ENCODE measurements at places on chromosomes 1 and 21. TPM values are rescaled to one million over a fixed set of nuclear protein-coding genes. Genes with fewer than 3 reads are reported as not detected.

- DNase-seq = no peak
Measured at GRCh38 chr1:233998891-233999290, 94.4 kb downstream of the SLC35F3 start.

GRCh38 chr1:33001282-33001681, 35.4 kb downstream of the AK2 start:
- DNase-seq = no peak

GRCh38 chr1:21531241-21531640, 22.0 kb downstream of the ALPL start:
- no peak for DNase-seq

GRCh38 chr1:17186216-17186909, 18.6 kb upstream of the PADI1 start:
- no peak for DNase-seq

DNA sequence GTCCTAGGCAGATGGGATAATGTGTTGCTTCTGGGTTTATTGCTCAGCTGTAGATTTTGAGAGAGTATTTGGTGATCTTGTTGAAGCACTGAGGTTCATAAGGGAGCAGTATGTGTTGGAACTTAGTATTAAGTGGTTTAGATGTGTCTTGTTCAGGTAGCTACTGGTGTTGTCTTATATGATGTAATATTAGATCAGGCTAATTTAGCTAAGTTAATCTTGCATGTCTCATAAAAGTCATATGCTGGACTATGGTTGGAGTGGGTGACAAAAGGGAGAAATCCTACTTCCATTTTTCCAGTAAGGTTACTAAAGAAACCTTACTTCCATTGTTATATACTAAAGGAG, 196.4 kb downstream of the CLEC20A start:
- no peak for DNase-seq

DNA sequence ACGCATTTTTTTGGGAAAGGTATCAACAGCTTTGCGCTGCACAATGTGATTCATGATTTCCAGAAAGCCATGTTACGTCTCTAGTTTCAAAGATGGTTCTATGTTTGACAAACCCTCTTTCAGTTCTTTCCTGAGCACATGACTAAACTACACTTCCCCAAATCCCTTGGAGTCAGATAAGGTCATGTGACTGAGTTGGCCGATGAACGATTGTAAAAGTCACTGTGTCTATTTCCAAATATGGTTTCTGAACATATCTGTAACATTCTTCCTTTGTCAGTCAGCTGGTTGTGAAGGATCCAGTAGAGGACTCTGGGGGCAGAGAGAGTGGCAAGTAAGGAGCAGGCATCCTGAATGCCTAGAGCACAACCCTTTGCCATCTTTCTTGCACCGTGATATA, 35.4 kb downstream of the TMPRSS15 start:
- no peak for DNase-seq

DNA sequence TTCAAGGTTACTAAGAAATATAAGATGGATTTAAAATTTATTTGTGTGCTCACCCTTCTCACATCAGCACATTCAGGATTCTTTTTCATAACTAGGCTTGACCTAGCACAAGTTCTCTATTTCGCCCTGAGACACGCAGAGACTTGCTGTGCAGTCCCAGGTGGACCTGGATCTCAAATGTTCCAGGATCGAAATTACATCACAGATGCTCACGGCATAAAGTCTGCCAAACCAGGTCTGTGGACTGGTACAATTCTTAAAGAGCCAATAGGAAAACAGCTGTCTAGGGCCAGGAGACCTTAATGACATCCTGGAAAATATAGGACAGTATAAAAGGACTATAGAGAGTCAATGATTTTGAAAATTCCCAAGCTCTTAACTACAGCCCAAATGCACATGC, 2.2 kb downstream of the PGBD5 start:
- no peak for DNase-seq

- DNase-seq = no peak
Measured at GRCh38 chr1:1212780-1213344, 1.1 kb downstream of the TNFRSF4 start.

GRCh38 chr1:160024195-160024905, 7.4 kb downstream of the PIGM start:
- no peak for DNase-seq

The GPR25 gene
- total RNA-seq = not detected

The CYP4Z1 gene
- total RNA-seq = not detected

The MPL gene
- not detected for total RNA-seq

The INTS11 gene
- 160 TPM for total RNA-seq
